ENCODE measurements at places on chromosomes 6 and 20. TPM values are rescaled to one million over a fixed set of nuclear protein-coding genes. Genes with fewer than 3 reads are reported as not detected.
A peak's percentile ranks its signal among the peaks of the same experiment; 100 is the strongest.

DNA sequence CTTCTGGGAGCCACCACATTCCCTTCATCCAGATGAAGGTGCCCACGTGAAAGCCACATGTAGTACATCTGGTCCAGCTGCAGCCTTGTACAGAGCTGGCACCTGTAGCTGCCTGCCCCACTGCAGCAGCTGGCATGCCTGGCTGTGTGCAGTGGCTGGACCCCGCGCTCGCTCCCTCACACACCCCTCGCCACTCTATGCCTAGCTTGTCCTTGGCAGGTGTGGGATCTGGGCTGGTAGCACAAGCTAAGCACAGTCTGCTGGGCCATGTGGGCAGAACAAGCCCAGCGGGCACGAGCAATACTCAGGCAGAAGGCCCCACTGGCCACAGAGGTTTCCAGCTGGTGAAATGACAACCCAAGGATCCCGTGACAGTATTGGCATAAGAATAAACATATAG lies 199.4 kb upstream of the PRND start:
- H3K4me1 ChIP-seq, result no peaks in the 10 kb centered on the region
- no peak overlapping the region for H3K4me3 ChIP-seq
- no peaks in the 10 kb centered on the region for H3K27me3 ChIP-seq
- H3K27ac ChIP-seq, result no peak overlapping the region
- no peak for DNase-seq

DNA sequence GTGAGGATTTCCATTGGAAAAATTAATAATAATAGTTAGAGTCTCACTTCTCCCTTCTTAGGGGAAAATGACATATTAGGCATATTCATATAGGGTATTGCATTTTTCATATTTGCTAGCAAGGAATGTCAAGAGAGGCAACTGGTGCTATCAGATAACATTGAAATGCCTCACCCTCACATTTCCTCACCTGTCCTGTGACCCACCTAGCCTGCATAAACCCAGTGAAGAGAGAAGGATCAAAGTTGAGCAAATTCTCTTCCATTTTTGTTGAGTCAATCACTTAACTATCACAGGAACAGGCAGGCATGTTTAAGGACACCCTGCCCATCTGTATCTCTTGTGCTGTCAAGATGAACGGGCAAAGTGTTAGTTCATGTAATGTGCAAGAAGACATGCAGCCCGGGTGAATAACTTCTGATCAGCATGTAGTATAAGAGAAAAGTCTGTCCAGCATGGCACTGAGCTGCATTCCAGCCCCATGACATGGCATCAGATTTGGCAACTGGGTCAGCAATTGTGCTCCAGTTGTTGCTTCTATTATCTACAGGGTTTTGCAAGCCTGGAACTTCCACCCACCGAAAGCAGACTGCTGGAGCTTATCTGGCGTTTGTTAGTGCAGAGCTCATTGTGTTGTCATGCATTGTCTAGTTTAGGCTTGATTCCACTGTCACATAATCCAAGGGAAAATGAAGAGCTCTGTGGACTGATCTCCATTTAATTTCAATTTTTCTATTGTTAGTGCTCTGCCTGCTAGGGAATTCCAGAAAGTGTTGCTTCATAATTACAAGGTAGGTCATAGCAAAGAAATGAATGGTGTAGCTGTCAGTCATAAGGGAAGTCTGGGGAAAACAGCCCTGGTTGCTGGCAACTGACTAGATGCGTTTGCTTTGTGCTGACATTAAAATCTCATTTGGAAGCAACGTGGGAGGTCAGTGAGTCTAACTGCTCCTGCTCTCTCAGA lies 138.4 kb upstream of the TNFAIP3 start:
- no peaks in the 10 kb centered on the region for H3K27me3 ChIP-seq
- no peaks in the 10 kb centered on the region for H3K36me3 ChIP-seq
- H3K27ac ChIP-seq, result no peak overlapping the region
- peaks cover 15% of the 10 kb centered on the region for H3K4me1 ChIP-seq
- H3K4me3 ChIP-seq, result no peak overlapping the region
- peak; percentile 32 for DNase-seq

- H3K36me3 ChIP-seq, result no peaks in the 10 kb centered on the region
- H3K4me1 ChIP-seq, result no peaks in the 10 kb centered on the region
- H3K27ac ChIP-seq, result no peak overlapping the region
Measured at GRCh38 chr20:40883097-40883496, 145.5 kb upstream of the TOP1 start.

DNA sequence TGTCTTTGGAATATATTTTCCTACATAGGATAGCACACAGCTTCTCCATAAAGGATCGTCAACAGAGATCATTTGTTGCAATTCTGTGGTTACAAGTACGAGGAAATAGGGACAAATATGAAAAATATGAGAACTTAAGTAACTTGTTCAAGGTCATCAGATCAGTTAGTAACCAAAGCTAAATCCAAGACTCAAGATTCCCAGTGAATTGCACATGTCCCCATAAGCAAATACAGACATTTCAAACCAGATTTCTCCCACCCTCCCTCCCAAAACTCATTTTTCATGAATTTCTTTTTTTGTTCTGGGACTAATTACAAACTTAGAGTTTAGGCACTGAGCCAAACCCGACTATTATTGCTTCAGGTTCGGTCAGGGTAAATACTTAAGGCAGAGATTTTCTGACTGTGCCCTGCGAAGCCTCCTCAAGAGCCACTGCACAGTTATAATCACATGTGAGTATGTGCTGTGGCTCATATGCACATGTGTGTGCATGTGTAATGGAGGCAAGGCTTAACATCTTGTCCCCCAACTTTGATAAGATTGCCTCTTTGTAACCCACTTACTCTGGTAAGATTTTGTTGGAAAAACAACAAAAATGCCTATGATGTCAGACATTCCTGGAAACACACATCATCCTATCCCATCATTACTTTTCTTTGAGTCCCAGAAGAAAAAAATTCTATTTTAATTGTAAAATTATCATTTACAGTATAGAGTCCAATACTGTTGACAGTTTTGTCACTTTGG lies 216.2 kb downstream of the CD83 start:
- H3K4me3 ChIP-seq, result no peak overlapping the region
- DNase-seq, result no peak
- H3K27me3 ChIP-seq, result no peaks in the 10 kb centered on the region
- no peaks in the 10 kb centered on the region for H3K36me3 ChIP-seq
- H3K27ac ChIP-seq, result no peak overlapping the region
- no peaks in the 10 kb centered on the region for H3K4me1 ChIP-seq

DNA sequence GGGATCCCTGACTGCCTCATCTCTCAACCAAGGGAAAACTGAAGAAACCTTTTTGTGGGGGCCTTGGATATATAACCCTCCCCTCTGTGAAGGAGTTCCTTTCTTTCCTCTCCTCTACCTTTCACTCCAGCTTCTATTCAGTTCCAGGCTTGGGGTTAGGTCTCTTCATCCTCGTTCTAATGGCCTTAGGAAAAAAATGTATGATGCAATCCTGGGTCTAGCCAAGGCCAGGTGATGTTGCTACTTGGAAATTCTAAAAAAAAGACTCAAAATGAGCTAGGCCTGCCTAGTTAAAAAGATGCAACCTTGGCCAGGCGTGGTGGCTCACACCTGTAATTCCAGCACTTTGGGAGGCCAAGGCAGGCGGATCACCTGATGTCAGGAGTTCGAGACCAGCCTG lies 7.6 kb downstream of the ABCC10 start:
- H3K27ac ChIP-seq, result no peak overlapping the region
- no peaks in the 10 kb centered on the region for H3K27me3 ChIP-seq
- H3K36me3 ChIP-seq, result peaks cover 67% of the 10 kb centered on the region
- no peak for DNase-seq
- peaks cover 5% of the 10 kb centered on the region for H3K4me1 ChIP-seq

- H3K27me3 ChIP-seq, result no peaks in the 10 kb centered on the region
- H3K4me3 ChIP-seq, result no peak overlapping the region
- H3K4me1 ChIP-seq, result no peaks in the 10 kb centered on the region
- no peak overlapping the region for H3K27ac ChIP-seq
- no peak for DNase-seq
- H3K36me3 ChIP-seq, result no peaks in the 10 kb centered on the region
Measured at GRCh38 chr6:19852090-19852457, 14.9 kb downstream of the ID4 start.

- no peak for DNase-seq
- H3K36me3 ChIP-seq, result peaks cover 35% of the 10 kb centered on the region
- H3K4me3 ChIP-seq, result no peak overlapping the region
- H3K27ac ChIP-seq, result no peak overlapping the region
Measured at GRCh38 chr20:6026051-6026450, 27.8 kb downstream of the LRRN4 start.

GRCh38 chr6:123925842-123926399 lies 122.3 kb downstream of the NKAIN2 start:
- no peak for DNase-seq
- no peaks in the 10 kb centered on the region for H3K27me3 ChIP-seq
- H3K4me1 ChIP-seq, result no peaks in the 10 kb centered on the region
- H3K36me3 ChIP-seq, result no peaks in the 10 kb centered on the region
- no peak overlapping the region for H3K27ac ChIP-seq

Gene B3GAT2
- 1.8 TPM for polyA plus RNA-seq

Gene DLL1
- 16.5 TPM for polyA plus RNA-seq

Gene RGS17
- 1.4 TPM for polyA plus RNA-seq

Gene WFDC12
- not detected for polyA plus RNA-seq

Gene PBOV1
- not detected for polyA plus RNA-seq

Gene RHAG
- polyA plus RNA-seq, result not detected

Data from small intestine (tissue), 16 donors.